NCI-H526 (cell line): ENCODE measurements at places on chromosomes 3 and 15.
A peak's percentile ranks its signal among the peaks of the same experiment; 100 is the strongest.

GRCh38 chr15:66943456-66944095 is 121.8 kb upstream of the SMAD3 start:
- DNase-seq: peak; percentile 89

- DNase-seq: peak; percentile 99
Measured at GRCh38 chr3:93979850-93980676, at the start of gene ARL13B. ARL13B (plus strand) TSS chr3:93980155; CDS start chr3:93980424, 269 bp downstream.

DNA sequence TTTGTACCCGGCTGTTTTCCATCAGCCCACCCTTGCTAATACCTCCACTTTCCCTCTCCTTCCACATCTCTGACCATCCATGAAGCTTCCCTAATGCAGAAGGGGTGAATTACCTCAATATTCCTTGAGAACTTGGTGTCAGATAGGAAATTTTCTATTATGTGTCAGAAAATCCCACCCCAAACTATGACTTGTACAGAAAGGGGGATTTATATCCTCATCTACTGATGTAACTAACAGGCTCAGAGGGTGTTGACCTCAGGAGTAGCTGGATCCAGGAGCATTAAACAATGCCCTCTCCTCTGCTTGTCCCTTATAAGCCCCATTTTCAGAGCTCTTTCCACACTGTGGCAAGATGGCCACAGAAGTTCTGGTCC is 242.8 kb upstream of the TLE3 start:
- no peak for DNase-seq

- DNase-seq: no peak
Measured at GRCh38 chr3:46412786-46413298, 5.8 kb downstream of the CCRL2 start.

- DNase-seq: no peak
Measured at GRCh38 chr3:150631515-150632221, 28.5 kb downstream of the SELENOT start.

GRCh38 chr3:157063926-157064325 is 96.0 kb downstream of the CCNL1 start:
- DNase-seq: no peak

DNA sequence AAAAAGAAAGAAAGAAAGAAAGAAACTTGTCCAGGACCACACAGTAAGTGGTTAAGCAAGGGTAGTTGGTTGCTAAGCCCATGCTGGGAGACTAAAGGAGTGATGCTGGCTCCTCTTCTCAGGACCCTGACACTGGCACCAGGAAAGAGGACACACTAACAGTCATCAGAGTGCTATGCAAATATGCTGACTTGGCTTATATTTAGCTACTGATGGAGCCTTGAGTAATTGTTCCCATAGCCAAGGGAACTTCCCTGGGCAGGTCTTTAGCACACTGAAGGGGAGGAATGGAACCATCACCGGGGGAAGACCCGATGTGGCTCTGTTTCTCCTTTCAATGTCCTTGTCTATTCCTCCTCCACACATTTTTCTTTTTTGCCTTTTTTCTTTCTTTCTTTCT is 6.2 kb downstream of the TMEM40 start:
- DNase-seq: peak; percentile 29
